ENCODE measurements at places on chromosomes 2 and 18. TPM values are rescaled to one million over a fixed set of nuclear protein-coding genes. Genes with fewer than 3 reads are reported as not detected.

DNA sequence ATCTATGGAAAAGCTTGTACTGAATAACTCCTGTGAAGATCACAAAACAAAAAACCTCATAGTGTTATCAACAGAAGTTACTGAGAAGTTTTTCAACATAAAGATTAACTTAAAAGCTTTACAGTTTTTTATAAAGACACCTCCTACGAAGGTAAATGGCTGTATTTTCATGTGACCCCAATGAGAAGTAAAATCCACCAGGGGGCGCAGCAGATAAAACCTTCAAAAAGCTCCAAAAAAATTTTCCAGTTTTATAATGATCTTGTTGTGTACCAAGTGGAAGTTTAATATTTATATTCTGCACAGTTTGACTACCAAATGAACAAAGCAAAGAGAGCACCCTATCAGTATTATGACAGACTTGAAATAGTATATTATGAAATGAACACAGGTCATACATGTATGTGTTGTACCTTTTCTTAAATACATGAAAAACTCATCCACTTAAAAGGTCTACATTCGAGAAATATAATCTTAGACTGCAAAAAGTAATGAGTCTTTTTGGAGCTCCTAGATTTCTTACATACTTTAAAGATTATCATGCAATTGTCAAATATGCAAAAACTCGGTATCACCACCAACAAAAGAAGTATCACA lies 38.5 kb downstream of the PNO1 start:
- peak overlapping the region; percentile 25 for H3K27ac ChIP-seq
- peaks cover 50% of the 10 kb centered on the region for H3K4me1 ChIP-seq
- no peak overlapping the region for H3K4me3 ChIP-seq
- peaks cover 2% of the 10 kb centered on the region for H3K36me3 ChIP-seq
- DNase-seq, result peak; percentile 14

- H3K4me3 ChIP-seq, result no peak overlapping the region
- H3K27me3 ChIP-seq, result peaks cover 4% of the 10 kb centered on the region
- H3K36me3 ChIP-seq, result no peaks in the 10 kb centered on the region
- H3K4me1 ChIP-seq, result no peaks in the 10 kb centered on the region
Observed at GRCh38 chr2:72038524-72038923, 109.1 kb downstream of the CYP26B1 start.

DNA sequence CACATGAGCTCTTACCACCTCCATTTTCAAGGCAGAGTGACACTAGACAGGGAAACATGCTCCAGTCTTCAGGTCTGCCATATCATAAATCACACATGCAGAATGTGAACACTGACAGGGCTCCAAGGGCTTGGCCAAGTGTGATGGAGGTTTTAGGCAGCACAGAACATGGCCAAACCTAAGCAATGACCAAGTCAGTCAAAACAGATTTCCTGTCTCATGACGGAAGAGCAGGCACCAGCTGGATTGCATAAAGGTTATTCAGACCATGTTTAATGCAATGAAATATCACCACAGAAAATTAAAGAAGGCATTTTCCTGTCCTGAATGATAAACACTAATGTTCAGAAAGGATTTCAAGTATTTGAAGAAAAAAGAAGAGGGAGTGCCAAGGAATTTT lies 72.5 kb downstream of the SUMO1 start:
- H3K27ac ChIP-seq, result no peak overlapping the region
- H3K4me1 ChIP-seq, result peaks cover 8% of the 10 kb centered on the region
- H3K27me3 ChIP-seq, result peaks cover 14% of the 10 kb centered on the region
- no peak for DNase-seq
- no peak overlapping the region for H3K4me3 ChIP-seq
- no peaks in the 10 kb centered on the region for H3K36me3 ChIP-seq

DNA sequence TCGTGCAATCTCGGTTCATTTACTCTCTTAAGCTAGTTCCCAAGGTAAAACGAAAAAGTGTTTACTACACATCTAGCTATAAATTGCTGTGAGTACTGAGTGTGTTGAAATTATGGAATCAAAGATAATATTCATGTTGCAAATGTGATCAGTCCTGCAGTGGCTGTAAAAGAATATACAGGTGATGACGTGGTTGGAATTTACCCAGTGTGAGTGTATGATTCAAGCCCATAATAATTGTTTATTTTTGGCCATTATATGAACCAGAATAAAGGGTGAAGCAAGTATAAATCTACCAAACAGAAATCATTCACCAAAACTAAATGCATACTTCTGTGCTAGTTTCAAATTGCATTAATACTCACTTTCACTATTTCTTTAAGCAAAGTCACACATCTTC lies 1363.6 kb upstream of the CHAC2 start:
- H3K36me3 ChIP-seq, result no peaks in the 10 kb centered on the region
- no peaks in the 10 kb centered on the region for H3K4me1 ChIP-seq
- no peak overlapping the region for H3K27ac ChIP-seq
- no peak overlapping the region for H3K4me3 ChIP-seq
- H3K27me3 ChIP-seq, result no peaks in the 10 kb centered on the region

- no peaks in the 10 kb centered on the region for H3K36me3 ChIP-seq
- no peak for DNase-seq
- peaks cover 30% of the 10 kb centered on the region for H3K4me1 ChIP-seq
- peaks cover 29% of the 10 kb centered on the region for H3K27me3 ChIP-seq
- H3K27ac ChIP-seq, result no peak overlapping the region
Observed at GRCh38 chr2:10863047-10863446, 48.7 kb upstream of the KCNF1 start.

GRCh38 chr2:240178564-240178963 lies 38.1 kb upstream of the OTOS start:
- H3K4me1 ChIP-seq, result peaks cover 2% of the 10 kb centered on the region
- H3K27me3 ChIP-seq, result peaks cover 33% of the 10 kb centered on the region
- H3K36me3 ChIP-seq, result no peaks in the 10 kb centered on the region

DNA sequence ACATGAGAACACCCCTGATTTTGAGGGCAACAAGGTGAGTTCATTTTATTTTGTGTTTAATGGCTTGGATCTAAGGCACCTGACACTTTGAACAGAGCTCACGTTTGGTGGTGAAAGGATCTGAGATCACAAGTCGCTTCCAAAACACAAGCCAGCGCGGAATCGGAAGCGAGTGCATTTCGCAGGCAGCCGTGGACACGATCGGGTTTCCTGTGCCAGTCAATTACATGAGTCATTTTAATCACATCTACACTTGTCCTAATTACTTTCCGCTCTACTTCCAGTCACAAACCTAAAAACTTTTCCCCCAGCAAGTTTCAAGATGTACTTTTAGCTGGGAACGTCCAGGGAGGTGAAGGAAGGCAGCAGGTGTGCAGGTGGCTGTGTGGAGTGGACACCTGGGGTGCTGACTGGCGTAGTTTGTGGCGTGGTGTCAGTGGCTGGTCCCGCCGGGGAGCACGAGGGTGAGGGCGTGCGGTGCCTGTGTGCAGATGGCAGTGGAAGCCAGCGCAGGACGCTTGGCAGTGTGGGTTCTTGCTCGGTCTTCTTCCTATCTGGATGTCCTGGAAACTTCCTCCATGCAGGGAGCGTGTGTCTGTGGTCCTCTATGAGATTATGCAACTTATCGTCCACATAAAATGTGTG lies 75.6 kb downstream of the DCDC2C start:
- no peaks in the 10 kb centered on the region for H3K36me3 ChIP-seq
- no peak overlapping the region for H3K27ac ChIP-seq
- H3K4me3 ChIP-seq, result no peak overlapping the region
- peaks cover 34% of the 10 kb centered on the region for H3K27me3 ChIP-seq
- peaks cover 6% of the 10 kb centered on the region for H3K4me1 ChIP-seq

DNA sequence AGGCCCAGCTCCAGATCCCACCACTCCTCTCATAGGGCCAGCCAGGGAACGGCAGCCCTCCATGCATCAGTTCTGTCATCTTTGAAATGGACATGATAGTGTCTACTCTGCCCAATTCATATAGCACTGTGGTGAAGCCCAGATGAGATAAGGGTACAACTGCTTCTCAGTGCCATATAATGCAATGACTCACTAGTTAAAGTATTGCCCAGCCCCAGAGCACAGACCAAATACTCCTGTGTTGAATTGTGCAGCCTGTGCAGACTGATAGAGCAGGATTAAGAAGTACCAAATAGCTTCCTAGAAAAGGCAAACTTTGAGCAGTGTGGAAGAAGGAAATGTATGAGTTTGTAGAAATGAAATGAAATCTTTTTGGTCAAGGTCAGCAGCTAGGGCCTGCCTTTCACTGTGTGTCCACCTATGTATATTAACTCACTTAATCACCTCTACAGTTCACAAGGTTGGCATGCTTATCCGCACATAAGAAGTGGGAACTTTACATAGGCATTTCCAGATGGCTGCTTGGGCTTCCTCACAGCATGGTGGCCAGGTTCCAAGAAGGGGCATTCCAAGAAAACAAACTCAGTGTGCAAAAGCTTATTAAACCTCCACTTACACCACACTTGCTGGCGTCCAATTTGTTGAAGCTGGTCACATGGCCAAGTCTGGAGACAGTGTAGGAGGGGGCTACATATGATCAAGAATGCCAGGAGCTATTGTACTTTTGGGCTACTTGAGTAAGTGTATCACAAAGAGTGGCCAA lies 102.8 kb upstream of the COPS8 start:
- peaks cover 2% of the 10 kb centered on the region for H3K4me1 ChIP-seq
- no peak overlapping the region for H3K4me3 ChIP-seq
- DNase-seq, result no peak
- no peak overlapping the region for H3K27ac ChIP-seq
- no peaks in the 10 kb centered on the region for H3K27me3 ChIP-seq
- H3K36me3 ChIP-seq, result no peaks in the 10 kb centered on the region

- no peaks in the 10 kb centered on the region for H3K27me3 ChIP-seq
- no peak for DNase-seq
- H3K27ac ChIP-seq, result peak overlapping the region; percentile 28
- no peak overlapping the region for H3K4me3 ChIP-seq
- peaks cover 28% of the 10 kb centered on the region for H3K36me3 ChIP-seq
Observed at GRCh38 chr2:236554629-236555282, 14.9 kb upstream of the ACKR3 start.

DNA sequence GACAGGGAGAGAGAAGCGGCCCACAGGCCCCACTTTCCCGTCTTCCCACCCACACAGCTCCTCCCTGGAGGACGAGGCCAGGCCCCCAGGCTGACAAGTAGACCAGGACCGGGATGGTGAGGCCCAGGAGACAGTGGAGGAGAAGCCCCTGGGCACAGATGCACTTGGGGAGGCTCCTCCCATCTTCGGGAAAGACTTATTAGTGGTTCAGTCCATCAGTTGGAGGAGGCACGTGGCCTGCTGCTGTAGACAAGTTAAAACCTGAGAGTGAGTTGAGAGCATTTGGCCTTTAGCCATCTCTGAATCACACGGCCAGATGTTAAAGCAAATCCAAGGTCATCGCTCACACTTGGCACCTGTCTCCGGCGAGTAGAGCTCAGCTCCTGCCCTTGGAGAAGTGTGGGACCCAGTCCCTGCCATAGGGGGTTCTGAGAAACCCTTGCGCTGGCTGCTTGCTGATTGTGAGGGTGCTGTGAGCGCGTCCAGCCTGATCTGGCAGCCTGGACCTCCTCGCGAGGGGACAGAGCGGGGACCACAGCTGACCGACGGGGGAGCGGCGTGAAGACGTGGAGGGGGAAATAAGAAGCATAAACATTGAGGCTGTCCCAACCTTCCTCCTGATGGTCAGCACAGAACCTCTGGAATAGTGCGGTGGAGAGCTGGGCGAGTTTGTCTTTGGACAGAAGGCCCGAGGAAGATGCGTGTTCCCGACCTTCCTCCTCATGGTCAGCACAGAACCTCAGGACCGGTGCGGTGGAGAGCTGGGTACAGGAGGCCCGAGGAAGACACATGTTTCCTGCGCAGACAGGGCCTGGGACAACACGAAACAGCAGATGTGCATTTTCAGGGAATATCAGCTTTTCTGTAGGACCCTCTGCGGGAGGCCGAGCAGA lies 24.7 kb upstream of the ALLC start:
- no peaks in the 10 kb centered on the region for H3K36me3 ChIP-seq
- no peak overlapping the region for H3K27ac ChIP-seq
- H3K4me1 ChIP-seq, result peaks cover under 1% of the 10 kb centered on the region
- no peak for DNase-seq
- H3K4me3 ChIP-seq, result no peak overlapping the region

DNA sequence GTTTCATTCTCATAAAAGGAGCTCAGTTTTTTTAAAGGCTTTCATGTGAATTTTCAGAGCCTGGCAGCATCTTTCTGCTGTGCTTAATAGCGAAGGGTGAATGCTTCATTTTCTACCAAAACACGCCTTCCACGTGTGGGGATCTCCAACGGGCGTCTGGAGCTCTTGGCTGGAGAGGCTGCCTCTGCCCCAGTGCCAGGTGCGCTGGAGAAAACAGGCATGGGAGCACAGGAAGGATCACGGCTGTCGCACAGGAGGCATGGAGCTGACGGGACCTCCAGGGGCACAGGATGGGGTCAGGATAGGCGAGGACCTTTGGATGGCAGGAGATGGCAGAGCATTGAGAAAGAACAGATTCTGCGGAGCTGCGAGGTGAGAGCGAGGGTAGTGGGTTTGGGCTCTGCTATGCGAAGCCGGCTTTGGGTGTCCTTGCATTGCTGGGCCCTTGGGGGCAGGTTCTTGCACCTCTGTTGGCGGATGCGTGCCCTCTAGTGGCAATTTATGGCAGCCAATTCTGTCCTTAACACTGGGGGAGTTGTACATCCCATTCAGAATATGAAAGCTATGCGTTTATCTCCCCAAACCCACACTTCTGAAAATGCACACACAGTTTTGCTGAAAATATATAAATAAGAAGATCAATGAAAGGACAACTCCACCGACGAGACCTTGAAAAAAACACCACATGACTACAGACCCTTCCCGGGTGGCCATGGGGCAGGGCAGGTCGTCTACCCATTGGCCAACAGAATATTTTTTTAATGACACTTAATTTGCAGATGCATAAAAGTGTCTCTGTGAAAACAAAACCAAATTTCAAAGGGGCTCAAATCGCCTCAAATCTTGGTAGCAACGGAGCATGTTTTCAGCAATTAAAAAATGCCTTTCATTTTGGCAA lies 90.4 kb upstream of the SLC35G4 start:
- H3K27me3 ChIP-seq, result peaks cover 3% of the 10 kb centered on the region
- H3K4me3 ChIP-seq, result no peak overlapping the region
- no peak overlapping the region for H3K27ac ChIP-seq
- no peaks in the 10 kb centered on the region for H3K36me3 ChIP-seq

The GYPC gene
- 179 TPM for total RNA-seq

The OSBPL6 gene
- 3.7 TPM for total RNA-seq

The NEB gene
- 0.20 TPM for total RNA-seq

The DYTN gene
- not detected for total RNA-seq

The UCN gene
- total RNA-seq, result 1.3 TPM

The FKBP1B gene
- 0.99 TPM for total RNA-seq

The CXCR2 gene
- 1.2 TPM for total RNA-seq

The TMEM247 gene
- not detected for total RNA-seq

The ALPG gene
- total RNA-seq, result not detected

The CLEC4F gene
- total RNA-seq, result not detected

The FTCDNL1 gene
- 3.2 TPM for total RNA-seq

All from activated naive CD8-positive, alpha-beta T cell treated with anti-CD3 and anti-CD28 coated beads for 36 hours (primary cell).